ENCODE measurements at places on chromosomes 7 and 10. TPM values are rescaled to one million over a fixed set of nuclear protein-coding genes. Genes with fewer than 3 reads are reported as not detected.

The ABCB1 gene
- total RNA-seq: 12.2 TPM

The SHH gene
- 8.5 TPM for total RNA-seq

The NPFFR1 gene
- total RNA-seq: 5.1 TPM

The GNGT1 gene
- total RNA-seq: not detected

The MYPN gene
- total RNA-seq: not detected

The MYO3A gene
- total RNA-seq: 9.7 TPM

All from diencephalon (tissue), 1 donor.